ENCODE measurements at places on chromosomes 2 and 18.

- DNase-seq: no peak
Observed at GRCh38 chr2:126934809-126935208, 36.1 kb downstream of the TEX51 start.

GRCh38 chr2:181408861-181409260, 48.3 kb upstream of the ITGA4 start:
- DNase-seq: no peak

GRCh38 chr2:1491751-1492150, 78.5 kb downstream of the TPO start:
- DNase-seq: no peak

- no peak for DNase-seq
Observed at GRCh38 chr2:12890481-12890991, 173.8 kb downstream of the TRIB2 start.

GRCh38 chr2:184137955-184138354, 460.4 kb upstream of the ZNF804A start:
- DNase-seq: no peak

Measured in upper lobe of left lung (tissue), 6 donors.